Thoracic aorta (tissue), 2 donors: ENCODE measurements at places on chromosomes 5 and 9.

DNA sequence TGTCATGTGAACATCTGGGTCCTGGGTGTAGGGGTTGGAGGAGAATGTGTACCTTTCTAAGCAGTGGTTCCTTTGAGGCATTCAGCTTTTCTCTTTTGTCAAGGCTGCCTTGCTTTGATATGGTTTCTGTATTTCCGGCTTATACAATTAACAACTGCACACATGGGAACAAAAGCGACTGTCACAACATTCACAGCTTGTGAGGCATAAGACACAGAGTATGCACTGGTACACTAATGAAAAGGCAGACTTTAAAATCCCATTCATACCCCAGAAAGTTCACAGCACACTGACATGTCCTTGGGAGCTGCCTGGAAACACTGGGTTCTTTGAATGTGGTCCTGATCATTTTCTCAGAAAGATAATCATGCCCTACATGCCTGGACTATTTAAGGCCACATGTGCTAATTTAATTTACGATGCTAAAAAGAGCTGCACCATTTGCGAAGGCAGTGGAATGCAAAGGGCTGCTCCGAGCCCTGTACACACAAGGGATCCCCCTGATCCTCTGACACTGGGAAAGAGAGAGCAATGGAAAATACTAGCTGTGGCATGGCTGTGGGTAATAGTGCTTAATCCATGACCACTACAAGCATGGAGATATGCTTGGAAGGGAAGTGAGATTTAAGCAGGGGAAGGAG is 131.8 kb downstream of the EFNA5 start:
- H3K4me1 ChIP-seq = peaks cover 10% of the 10 kb centered on the region
- no peak overlapping the region for H3K27ac ChIP-seq
- H3K4me3 ChIP-seq = no peak overlapping the region
- no peak for DNase-seq
- no peaks in the 10 kb centered on the region for H3K27me3 ChIP-seq
- H3K36me3 ChIP-seq = no peaks in the 10 kb centered on the region

DNA sequence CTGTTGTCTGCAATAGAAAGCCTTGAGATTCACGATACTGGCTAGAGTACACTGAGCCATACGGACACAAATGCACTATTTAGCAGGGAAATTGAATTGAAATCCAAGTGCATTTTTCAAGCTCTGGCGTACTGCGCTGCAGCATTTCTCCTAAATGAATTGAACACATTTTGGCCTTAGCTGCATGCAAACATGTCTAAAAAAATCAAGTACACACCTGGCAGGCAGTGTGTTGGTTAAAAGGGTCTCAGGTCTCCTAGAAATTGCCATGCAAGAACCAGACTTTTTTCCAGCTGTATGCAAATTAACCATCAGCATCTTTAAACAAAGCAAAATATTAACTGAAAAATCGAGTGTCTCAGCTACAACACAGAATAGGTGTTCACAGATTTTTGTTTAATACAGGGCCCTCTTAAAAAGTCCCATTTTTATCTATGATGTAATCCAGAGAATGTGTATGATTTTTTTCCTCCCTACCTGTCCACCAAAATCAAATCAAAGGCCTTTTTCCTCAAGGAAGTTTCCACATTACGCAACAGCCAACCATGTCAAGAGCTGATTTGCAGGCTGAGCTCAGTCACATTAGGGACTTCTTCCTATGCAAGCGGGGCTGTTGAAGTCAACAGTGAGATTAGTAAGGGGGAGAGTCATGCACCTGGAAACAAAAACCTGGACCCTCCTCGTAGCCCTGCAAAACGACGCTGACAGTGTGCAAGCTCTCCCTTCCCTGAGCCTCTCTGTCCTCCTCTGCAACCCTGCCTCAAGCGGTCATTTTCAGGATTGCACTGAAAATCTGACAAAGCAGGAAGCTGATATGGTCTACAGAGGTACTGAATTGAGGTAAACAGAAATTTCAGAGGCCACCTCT is 14.1 kb upstream of the SFXN1 start:
- no peaks in the 10 kb centered on the region for H3K36me3 ChIP-seq
- H3K4me1 ChIP-seq = peaks cover 7% of the 10 kb centered on the region
- no peak overlapping the region for H3K27ac ChIP-seq

- peaks cover 18% of the 10 kb centered on the region for H3K4me1 ChIP-seq
- no peak overlapping the region for H3K27ac ChIP-seq
Measured at GRCh38 chr5:142873831-142874230, 103.7 kb downstream of the ARHGAP26 start.

- H3K27ac ChIP-seq = no peak overlapping the region
- no peaks in the 10 kb centered on the region for H3K4me1 ChIP-seq
- H3K36me3 ChIP-seq = peaks cover 57% of the 10 kb centered on the region
- no peak for DNase-seq
- no peaks in the 10 kb centered on the region for H3K27me3 ChIP-seq
Measured at GRCh38 chr5:10678244-10678643, 82.8 kb downstream of the DAP start.

DNA sequence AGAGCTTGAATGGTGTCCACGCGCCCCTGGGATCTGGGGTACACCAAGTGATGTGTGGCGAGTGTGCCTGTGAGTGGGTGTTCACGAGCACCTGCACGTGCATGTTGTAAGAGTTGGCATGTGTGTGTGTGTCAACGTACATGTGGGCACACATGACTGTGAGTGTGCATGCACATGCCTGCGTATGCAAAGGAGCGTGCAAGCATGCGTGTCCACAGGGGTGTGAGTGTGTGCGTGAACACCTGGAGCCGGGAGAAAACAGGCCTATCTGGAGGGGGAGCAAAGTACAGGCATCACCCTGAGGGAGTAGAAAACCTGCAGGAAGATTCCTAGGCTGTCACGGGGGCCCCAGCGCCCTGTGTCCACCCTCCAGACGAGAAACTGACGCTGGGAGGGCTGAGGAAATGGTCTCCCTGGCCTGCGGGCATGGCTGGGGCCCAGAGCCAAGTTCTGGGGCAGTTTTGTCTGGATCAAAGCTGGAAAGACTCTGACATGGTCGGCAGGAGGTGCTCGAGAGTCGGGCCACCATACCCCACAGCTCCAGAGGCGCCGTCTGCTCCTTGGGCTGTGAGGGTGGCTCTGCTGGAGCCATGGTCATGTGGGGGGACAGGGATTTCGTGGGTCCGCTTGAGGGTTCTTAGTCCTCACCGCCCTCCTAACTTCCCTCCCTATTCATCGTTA is 31.8 kb downstream of the PTGES start:
- H3K4me1 ChIP-seq = peaks cover 19% of the 10 kb centered on the region
- H3K4me3 ChIP-seq = no peak overlapping the region
- H3K27ac ChIP-seq = no peak overlapping the region

DNA sequence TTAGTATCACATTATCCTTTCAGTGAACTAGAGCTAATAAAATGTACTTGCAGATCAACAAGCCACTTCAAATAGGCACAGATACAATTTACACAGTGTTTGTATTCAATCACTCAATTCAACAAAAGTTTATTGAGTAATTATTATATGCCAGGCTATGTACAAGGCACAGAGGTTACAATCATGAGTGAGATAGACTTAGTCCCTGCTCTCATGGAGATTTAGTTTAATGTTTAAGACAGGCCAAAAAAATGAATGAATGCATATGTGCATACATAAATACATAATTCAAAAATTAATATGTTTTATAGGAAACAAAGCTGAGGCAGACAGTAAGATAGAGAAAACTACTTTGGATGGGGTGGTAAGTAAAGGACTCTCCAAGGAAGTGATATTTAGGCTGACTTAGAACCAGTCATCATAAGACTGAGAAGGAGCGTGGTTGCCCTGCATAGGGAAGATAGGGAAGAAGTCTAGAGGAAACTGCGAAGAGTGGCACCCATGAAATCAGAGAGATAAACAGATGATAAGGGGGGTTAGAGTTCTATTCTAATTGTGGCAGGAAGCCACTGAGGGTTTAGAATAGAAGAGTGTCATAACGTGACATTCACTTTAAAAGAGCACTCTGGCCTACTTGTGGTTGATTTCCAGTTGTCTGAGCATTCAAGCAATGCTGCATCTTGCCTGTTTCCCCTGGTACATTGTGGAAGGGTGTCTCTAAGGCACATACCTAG is 49.7 kb upstream of the GRAMD2B start:
- no peak overlapping the region for H3K4me3 ChIP-seq
- no peaks in the 10 kb centered on the region for H3K36me3 ChIP-seq
- DNase-seq = no peak
- no peak overlapping the region for H3K27ac ChIP-seq
- no peaks in the 10 kb centered on the region for H3K27me3 ChIP-seq

GRCh38 chr9:118059484-118060278 is 355.5 kb downstream of the TLR4 start:
- H3K4me3 ChIP-seq = no peak overlapping the region
- no peak for DNase-seq
- H3K27me3 ChIP-seq = no peaks in the 10 kb centered on the region
- H3K36me3 ChIP-seq = no peaks in the 10 kb centered on the region
- H3K4me1 ChIP-seq = no peaks in the 10 kb centered on the region
- no peak overlapping the region for H3K27ac ChIP-seq

- no peak for DNase-seq
- H3K27ac ChIP-seq = no peak overlapping the region
- H3K4me3 ChIP-seq = no peak overlapping the region
- H3K27me3 ChIP-seq = no peaks in the 10 kb centered on the region
- H3K4me1 ChIP-seq = no peaks in the 10 kb centered on the region
Measured at GRCh38 chr5:6430418-6431028, 18.1 kb upstream of the UBE2QL1 start.

- no peaks in the 10 kb centered on the region for H3K36me3 ChIP-seq
- no peaks in the 10 kb centered on the region for H3K27me3 ChIP-seq
- no peak overlapping the region for H3K4me3 ChIP-seq
- no peak for DNase-seq
- H3K4me1 ChIP-seq = no peaks in the 10 kb centered on the region
Measured at GRCh38 chr5:36790847-36791246, 85.7 kb upstream of the NIPBL start.

GRCh38 chr9:95587021-95587964 is 70.5 kb upstream of the PTCH1 start:
- no peak overlapping the region for H3K4me3 ChIP-seq
- DNase-seq = no peak
- H3K27me3 ChIP-seq = no peaks in the 10 kb centered on the region
- H3K36me3 ChIP-seq = no peaks in the 10 kb centered on the region

DNA sequence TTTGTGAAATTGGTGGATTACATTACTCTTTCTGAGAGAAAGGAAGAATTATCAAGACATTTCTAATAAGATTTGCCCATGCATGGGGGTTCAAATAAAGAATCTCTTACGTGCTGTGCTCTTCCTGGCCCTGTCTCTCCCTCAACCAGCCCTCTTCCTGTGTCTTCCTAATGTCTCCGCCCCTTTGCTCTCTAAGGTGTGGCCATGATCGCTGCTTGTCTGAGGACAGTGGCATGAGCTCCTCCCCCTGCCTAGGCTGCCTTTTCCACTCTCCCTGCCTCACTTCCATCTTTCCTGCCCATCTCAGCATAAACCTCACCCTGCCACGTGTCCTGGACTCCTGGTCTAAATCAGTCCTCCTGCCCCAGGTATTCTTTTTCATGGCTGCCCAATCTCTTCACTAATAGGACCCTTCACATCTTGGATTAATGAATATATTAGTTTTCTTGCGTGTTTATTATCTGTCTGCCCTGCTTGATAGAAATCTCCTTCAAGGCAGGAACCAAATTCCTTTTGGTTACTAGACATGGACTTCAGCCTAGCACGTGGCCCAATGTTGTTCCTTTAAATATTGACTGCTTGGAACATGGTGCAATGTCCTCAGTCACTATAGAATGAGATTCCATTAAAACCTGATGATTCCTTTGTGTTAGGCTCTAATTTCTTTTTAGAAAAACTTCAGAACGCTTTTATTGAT is 122.3 kb downstream of the MTRR start:
- no peaks in the 10 kb centered on the region for H3K27me3 ChIP-seq
- no peaks in the 10 kb centered on the region for H3K4me1 ChIP-seq
- no peak for DNase-seq
- no peak overlapping the region for H3K27ac ChIP-seq
- no peak overlapping the region for H3K4me3 ChIP-seq

- no peaks in the 10 kb centered on the region for H3K36me3 ChIP-seq
- no peaks in the 10 kb centered on the region for H3K27me3 ChIP-seq
- H3K27ac ChIP-seq = no peak overlapping the region
- no peak for DNase-seq
- peaks cover 7% of the 10 kb centered on the region for H3K4me1 ChIP-seq
- H3K4me3 ChIP-seq = no peak overlapping the region
Measured at GRCh38 chr9:38371495-38371894, 21.0 kb upstream of the ALDH1B1 start.

DNA sequence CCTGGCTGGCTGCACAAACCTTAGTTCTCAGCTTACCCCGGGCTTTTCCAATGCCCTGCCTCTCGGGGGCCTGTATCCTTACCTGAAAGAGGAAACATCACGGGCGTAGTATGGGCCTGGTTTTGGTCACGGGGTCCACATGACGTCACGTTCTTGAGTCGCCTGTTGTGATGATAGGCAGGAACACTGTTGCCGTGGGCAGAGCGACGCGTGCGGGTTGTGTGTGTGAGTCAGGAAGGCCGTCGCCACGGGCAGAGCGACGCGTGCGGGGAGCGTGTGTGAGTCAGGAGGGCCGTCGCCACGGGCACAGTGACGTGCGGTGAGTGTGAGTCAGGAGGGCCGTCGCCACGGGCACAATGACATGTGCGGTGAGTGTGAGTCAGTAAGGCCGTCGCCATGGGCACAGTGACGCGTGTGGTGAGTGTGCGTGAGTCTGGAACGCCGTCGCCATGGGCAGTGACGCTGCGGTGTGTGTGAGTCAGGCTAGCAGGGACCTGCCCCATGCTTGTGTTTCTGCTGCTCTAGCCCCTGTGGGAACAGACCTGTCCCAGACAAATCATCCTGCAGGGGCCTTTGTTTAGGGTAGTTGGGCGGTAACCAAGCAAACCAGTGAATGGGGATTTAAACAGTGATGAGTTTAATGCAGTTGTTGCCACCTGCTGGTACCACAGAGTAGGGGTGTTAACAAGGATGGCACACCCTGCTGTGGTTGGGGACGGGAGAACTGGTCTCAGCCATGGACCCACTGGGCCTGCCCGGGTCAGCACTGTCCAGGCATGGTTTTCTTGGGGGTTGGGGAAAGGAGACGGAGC is 19.8 kb downstream of the TRIP13 start:
- H3K4me1 ChIP-seq = no peaks in the 10 kb centered on the region
- no peak overlapping the region for H3K27ac ChIP-seq
- no peaks in the 10 kb centered on the region for H3K36me3 ChIP-seq
- no peaks in the 10 kb centered on the region for H3K27me3 ChIP-seq
- H3K4me3 ChIP-seq = no peak overlapping the region

GRCh38 chr9:104745852-104746251 is 1.6 kb upstream of the NIPSNAP3A start:
- H3K36me3 ChIP-seq = no peaks in the 10 kb centered on the region
- no peak overlapping the region for H3K4me3 ChIP-seq
- H3K27me3 ChIP-seq = no peaks in the 10 kb centered on the region
- peaks cover 16% of the 10 kb centered on the region for H3K4me1 ChIP-seq
- no peak for DNase-seq

DNA sequence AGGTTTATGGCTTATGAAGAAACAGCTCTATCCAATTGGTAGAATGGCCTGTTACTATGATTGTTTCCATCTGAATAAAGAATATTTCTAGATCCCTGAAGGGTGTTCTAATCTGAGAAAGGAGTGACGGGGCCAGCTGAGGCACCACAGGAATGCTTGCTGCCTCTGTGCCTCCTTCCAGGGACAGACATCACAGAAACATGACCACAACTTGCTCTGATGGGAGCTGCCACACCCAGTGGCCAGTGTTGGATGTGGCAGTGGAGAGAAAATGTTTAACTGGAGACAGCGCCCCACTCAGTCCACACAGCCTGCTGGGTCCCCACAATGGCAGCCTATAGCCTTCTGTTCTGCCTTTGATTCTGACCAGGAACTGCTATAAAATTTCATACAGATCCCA is 38.6 kb upstream of the TESK1 start:
- no peak for DNase-seq
- no peaks in the 10 kb centered on the region for H3K36me3 ChIP-seq
- H3K4me1 ChIP-seq = peaks cover 24% of the 10 kb centered on the region
- H3K4me3 ChIP-seq = no peak overlapping the region
- peak overlapping the region; percentile 91 for H3K27ac ChIP-seq
